Activated CD4-positive, alpha-beta T cell treated with anti-CD3 and anti-CD28 coated beads for 4 hours (primary cell): ENCODE measurements at places on chromosomes 11 and 22.
A peak's percentile ranks its signal among the peaks of the same experiment; 100 is the strongest.

DNA sequence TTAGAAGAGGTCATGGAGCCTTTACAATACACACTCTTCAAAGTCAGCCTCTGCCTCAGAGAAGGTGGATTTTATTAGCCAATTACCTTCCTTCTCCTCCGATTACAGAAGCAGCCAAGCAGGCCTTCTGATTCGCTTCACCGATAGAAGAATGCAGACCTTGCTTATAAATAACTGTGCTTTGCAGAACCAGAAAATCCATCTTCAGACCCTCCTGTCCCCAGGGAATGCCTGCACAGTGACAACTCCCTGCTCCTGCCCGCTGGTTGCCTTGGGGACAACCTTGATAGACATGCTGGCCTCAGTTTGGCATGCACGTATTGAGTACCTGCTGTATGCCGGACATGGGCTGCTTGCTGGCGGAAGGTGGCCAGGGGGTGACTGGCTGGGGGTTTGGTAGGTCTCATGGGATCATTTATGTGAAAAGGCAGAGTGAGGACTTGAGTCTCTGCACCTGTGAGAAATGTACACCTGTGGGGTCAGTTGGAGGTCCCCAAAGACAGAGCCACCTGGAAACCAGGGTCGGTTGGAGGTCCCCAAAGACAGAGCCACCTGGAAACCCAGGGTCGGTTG is 1238.7 kb downstream of the BRD1 start:
- DNase-seq = no peak

DNA sequence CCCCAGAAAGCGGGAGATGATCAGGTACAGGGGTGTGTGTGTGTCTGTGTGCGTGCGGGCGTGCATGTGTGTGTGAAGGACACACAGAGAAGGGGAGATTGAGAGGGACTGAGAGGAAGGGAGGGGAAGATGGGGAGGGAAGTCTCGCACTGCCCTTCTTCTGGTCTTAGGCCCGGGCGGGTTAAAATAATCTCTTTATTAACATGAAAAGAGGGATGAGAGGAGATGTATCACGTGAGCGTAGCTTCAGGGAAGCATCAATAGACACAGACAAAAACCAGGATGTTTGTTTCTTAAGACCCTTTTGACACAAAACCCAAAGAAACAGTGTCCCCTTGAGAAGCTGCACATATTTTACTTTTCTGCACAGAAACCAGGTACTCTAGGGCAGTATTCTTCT is 347.3 kb downstream of the BRD1 start:
- DNase-seq = no peak

GRCh38 chr11:8484251-8484650 is 109.8 kb downstream of the STK33 start:
- DNase-seq = no peak

- DNase-seq = no peak
Measured at GRCh38 chr22:35230417-35230816, 26.9 kb upstream of the HMGXB4 start.

DNA sequence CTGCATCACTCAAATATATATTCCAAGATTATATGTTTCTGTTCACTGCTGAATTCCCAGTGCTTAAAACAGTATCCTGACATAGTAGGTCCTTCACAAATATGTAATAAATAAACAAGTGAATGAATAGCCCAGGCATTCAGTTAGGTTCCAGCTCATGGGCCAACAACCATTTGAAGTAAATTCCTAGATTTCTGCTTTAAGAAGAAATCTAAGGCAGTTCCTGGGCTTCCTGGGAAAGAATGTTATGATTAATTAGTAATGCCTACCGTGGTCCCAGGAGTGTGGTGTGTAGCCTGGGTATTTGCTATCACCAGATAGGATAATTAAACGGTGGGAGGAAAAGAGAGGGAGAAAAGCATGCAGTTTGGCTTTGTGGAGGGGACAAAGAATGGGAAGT is 576.8 kb downstream of the SOX6 start:
- no peak for DNase-seq

- no peak for DNase-seq
Measured at GRCh38 chr22:34334893-34335292, 414.6 kb upstream of the LARGE1 start.

- DNase-seq = no peak
Measured at GRCh38 chr11:19674836-19675235, 37.8 kb upstream of the NAV2 start.

DNA sequence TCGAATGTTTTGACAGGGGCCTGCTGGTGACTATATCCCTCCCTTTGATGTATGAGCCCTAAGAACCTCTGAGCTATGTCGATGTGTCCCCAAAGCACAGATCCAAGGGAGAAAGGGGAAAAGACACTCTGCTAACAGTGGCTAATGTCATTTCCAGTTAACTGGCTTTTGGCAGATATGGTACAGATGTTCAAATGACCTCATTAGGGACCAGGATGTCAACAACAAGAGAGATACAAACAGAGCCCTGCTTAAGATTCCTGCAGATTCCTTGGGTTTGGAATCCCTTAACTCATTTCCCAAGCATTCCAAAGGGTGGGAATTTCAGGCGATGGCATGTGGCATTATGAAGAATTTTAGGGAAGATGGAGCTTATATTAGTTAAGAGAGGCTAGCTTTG is 517.3 kb downstream of the SOX6 start:
- no peak for DNase-seq

- no peak for DNase-seq
Measured at GRCh38 chr11:3036419-3036818, 20.8 kb downstream of the CARS1 start.

DNA sequence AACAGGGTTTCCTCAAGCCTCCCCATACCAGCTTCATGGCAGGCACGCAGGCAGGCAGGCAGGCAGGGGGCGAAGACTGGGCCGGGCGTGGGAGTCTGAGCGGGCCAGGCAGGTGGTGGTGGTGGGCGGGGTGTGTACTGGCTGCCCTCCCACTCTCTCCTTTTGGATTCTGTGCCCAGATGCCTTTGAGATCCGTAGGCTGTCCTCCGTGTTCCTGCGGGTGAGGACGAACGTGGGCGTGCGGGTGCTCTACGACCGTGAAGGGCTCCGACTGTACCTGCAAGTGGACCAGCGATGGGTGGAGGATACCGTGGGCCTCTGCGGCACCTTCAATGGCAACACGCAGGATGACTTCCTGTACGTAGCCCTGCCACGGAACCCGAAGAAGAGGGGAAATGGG is 23.0 kb downstream of the OTOG start:
- no peak for DNase-seq

- no peak for DNase-seq
Measured at GRCh38 chr11:99759787-99760186, 739.0 kb downstream of the CNTN5 start.

DNA sequence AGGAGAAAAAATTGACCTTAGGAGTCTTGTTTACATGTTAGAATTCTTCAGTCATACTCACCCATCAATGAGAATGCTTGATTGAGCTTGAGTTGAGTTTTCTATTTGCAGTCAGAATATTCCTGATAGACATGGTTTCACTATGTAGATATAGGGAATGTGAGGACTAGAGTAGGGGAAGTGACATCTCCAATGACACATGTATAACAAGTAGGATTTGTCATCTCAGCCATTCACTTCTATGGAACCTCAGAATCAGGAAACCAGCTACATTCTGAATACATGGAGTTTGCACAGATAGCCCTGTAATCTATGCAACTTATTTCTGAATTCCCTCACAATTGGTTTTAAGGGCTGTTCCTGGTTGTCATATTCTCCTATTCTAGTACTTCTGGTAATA is 20.1 kb upstream of the OR9Q1 start:
- DNase-seq = no peak

GRCh38 chr11:27571154-27571810 is 64.7 kb upstream of the LIN7C start:
- DNase-seq = no peak

- DNase-seq = no peak
Measured at GRCh38 chr11:75246671-75247350, 6.2 kb downstream of the TPBGL start.

GRCh38 chr11:71115770-71116692 is 136.3 kb downstream of the SHANK2 start:
- no peak for DNase-seq

GRCh38 chr22:33971561-33971961 is 51.3 kb upstream of the LARGE1 start:
- no peak for DNase-seq

- DNase-seq = peak; percentile 23
Measured at GRCh38 chr11:63670433-63671321, 499 bp downstream of the ATL3 start.

DNA sequence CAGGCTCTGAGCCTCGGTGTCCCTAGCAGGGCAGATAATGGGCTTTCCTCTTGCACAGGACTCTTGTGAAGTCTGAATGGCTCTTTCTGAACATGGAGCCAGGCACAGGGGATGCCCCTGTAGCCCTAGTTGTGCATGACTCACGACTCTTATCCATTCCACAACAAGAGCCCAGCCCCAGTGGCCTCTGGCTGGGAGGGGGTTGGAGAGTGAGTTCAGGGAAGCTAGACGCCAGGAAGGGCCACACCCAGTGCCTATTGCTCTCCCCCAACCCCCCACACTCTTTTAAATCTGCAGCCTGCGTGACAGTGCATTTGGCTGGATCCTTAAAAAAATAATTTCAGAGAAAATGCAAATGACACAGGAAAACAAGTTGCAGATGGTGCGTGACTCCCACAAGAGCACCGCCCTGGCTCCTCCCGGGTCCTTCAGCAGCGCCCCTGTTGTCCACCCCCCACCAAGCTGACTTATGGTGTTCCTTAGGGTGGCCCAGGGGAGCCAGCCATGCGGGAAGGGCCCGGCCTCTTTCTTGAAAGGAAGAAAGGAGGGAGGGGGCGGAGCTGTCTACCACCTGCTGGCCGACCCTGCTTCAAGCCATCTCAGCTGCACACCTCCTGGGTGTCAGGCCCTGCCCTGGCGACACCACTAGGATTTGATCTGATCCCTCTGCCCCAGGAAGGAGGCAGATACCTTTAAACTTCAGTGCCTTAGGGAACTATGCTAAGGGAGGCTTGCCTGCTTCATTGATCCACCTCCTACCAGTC is 74.7 kb downstream of the MN1 start:
- DNase-seq = no peak

DNA sequence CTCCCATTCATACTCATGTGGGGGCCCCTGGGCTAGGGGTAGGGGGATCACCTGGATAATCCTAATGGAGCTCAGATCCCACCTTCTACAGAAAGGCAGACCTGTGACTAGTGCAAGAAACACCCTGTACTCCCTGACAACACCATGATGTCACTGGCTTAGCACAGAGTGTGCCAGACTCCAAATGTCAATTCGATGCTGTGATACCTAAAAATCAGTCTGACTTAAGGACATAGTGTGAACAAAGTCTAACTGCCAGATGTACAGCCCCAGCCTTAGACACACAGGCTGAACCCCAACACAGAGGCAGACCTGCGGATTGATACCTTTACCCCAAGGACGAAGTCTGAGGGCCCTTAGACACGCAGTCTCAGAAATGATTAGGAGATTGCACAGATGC is 8.5 kb downstream of the ABCC8 start:
- no peak for DNase-seq

GRCh38 chr11:43285826-43286225 is 26.0 kb upstream of the API5 start:
- DNase-seq = no peak

DNA sequence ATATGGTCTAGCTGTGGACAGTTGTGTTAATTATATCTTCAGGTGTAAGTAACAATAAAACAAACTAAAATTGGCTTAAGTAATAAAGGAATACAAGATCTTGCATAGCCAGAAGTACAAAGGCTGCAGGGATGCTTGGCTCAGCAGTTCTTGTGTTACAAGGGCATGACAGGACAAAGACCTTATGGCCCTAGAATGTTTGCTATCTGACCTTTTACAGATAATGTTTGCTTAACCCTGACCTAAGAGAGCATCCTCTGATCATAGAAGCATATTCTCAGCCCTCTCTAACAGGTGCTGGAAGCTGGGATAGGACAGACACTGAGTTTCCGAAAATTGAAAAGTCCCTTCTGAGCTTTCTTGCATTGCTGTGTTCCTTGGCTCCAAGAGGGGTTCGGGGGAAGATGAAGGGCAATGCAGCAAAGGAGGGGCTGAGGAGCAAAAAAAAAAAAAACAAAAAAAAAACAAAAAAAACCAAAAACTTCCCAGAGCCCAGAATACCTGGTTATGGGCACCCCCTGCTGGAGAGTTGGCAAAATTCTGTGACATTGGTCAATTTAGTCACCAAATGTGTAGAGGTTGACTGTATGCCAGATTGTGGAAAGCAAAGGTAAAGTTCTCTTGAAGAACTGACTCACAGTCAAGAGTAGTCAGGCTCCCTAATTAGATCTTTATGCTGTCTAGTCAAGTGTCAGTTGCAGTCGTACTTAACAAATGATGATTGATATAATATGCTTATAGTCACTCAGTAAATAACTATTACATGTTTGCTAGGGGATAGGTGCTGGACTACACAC is 10.4 kb upstream of the HIKESHI start:
- DNase-seq = peak; percentile 76

- DNase-seq = no peak
Measured at GRCh38 chr11:113615773-113616172, 90.3 kb downstream of the TMPRSS5 start.

GRCh38 chr11:125724125-125724524 is 22.0 kb upstream of the PATE1 start:
- DNase-seq = no peak

DNA sequence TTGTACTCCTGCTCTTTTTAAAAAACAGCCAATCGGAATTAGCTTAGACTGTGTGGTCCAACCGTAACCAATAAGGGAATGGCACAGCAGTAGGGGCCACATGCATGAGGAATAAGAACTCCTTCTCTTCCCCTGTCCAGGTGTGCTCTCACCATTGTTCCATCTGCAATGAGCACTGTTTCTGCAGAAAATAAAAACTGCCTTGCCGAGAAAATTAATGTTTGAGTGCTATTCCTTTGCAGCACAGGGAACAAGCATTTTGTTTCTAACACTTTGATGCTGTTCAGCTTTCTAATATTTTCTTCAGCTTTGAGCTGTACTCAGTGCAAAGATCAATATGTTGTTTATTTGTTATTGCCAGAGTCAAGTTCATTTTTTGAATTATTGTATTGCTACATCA is 57.9 kb downstream of the PIWIL3 start:
- no peak for DNase-seq

DNA sequence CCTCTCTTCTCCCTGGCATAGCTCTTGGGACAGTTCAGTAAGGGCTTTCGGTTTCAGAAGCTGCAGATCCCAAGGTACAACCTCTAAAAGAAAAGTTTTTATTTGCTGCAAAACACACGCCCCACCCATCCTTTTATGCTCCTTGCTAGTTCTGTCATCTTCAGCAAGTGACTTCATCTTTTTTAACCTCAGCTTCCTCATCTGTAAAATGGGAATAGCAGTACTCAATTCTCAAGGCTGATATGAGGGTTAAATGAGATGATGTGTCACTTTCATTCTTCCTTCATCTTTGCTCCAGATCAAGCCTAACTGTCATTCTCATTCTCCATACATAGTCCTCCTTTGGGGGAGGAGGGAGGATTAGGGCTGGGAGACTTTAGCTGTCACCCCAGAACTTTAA is 90.0 kb upstream of the ALX4 start:
- DNase-seq = no peak
